Mesothelial cell of epicardium (in vitro differentiated cells): ENCODE measurements at places on chromosomes 2 and 18. TPM values are rescaled to one million over a fixed set of nuclear protein-coding genes. Genes with fewer than 3 reads are reported as not detected.

Gene GPR55
- not detected in 3 replicates for total RNA-seq

Gene PDE1A
- 1.2 to 1.9 TPM (median 1.6 TPM) in 3 replicates for total RNA-seq

Gene SLC9A4
- 0.07 to 0.11 TPM (median 0.11 TPM) in 3 replicates for total RNA-seq

Gene WDCP
- total RNA-seq, result 16.0 to 21.0 TPM (median 17.9 TPM) in 3 replicates

Gene UBR3
- total RNA-seq, result 44.9 to 47.7 TPM (median 47.3 TPM) in 3 replicates

Gene BCL2
- total RNA-seq, result 8.4 to 9.3 TPM (median 8.5 TPM) in 3 replicates

Gene SERPINB7
- total RNA-seq, result 0.40 to 0.68 TPM (median 0.51 TPM) in 3 replicates

Gene NTSR2
- total RNA-seq, result not detected in 3 replicates

Gene SPATS2L
- 78.6 to 84.8 TPM (median 83.7 TPM) in 3 replicates for total RNA-seq

Gene OTX1
- 0.71 to 1.1 TPM (median 0.87 TPM) in 3 replicates for total RNA-seq

Gene OTOF
- 0.16 to 0.40 TPM (median 0.25 TPM) in 3 replicates for total RNA-seq

Gene POTEI
- total RNA-seq, result 7.0 to 7.3 TPM (median 7.1 TPM) in 3 replicates

Gene CNGA3
- total RNA-seq, result not detected in 3 replicates

Gene HRH4
- total RNA-seq, result 0.07 TPM in 1 of 3 replicates, not detected in the others
